Osteocyte (in vitro differentiated cells): ENCODE measurements at places on chromosomes 11 and 22.

- no peak for DNase-seq
These were observed 3.7 kb downstream of the SMIM35 start for GRCh38 chr11:118082880-118083552.

DNA sequence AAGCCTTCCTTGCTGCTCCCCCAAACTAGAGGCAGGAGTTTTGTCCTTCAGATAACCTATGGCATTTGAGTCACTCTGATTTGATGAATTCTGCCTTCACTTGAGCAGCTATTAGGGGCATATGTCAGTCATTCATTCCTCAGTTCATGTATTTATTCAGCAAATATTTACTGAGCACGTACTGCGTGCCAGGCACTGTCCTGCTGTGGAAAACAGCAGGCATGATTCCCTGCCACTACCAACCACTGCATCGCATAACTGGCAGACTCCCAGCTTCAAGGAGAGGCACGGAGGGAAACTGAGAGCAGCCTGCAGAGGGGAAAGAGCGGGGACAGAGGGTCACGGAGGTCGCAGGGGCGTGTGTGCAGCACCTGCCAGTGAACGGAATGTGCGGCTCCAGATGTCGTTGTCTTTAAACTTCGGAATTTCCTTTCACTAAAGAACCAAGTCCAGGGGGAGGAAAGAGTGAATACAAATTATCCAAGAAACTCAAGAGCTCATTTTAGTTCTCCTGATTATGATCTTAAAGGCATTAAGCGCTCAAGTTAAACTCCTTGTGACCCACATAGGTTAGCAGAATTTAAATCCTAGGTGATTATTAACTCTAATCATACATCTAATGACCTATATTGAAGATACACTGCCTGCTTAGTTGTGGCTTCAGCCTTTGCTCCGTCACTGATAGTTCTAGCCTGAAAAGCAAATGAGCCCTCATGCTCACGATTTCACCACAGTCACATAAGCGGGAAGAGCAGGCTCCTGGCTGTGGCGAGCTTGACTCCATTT lies 12.6 kb downstream of the PPARA start:
- no peak for DNase-seq

GRCh38 chr22:47393191-47393590 lies 630.7 kb downstream of the TBC1D22A start:
- no peak for DNase-seq

- no peak for DNase-seq
These were observed 962.3 kb upstream of the RAG2 start for GRCh38 chr11:37560346-37560745.

DNA sequence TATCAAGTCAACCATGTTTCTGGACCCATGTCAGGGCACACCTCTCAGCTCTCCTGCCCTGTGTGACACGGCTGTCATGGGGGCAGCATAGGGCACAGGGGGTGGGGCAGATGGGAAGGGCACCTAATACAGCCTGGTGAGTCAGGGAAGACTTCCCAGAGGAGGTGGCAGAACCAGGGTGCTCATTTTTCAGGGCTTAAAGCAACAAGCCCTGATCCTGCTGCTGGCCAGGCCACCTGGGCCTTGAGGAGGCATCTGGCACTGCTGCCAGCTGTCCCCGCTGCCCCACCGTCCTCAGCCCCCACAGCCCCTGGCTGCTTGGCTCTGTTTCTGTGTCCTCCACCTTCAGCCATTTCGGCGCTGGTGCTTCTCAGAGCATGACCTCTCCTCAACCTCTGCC lies 4.4 kb downstream of the MAP3K11 start:
- no peak for DNase-seq

- no peak for DNase-seq
These were observed 12.6 kb downstream of the JAML start for GRCh38 chr11:118212131-118212725.

- DNase-seq, result no peak
These were observed 33.4 kb downstream of the NAV2 start for GRCh38 chr11:19746086-19746485.

DNA sequence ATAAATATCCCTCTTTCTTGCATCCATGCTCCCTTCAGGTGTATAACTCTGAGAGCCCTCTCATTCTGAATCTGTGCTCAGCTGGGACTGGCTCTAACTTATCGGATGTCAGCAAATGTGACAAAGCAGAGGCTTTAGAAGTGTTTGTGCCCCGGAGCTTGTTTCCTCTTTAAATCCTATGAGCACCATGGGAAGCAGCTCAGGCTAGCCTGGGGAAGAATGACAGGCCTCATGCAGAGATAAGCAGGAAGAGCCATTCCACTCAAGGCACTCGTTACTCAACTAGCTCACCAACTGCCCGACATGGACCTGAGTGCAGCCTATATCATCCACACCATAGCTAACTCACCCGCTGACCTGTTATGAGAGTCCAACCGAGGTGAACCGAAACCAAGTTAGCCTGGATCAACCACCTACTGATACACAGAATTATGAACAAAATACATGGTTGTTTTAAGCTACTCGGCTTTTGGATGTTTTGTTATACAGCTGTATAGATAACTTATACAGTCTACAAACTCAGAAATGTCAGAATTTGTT lies 990.7 kb downstream of the NTM start:
- DNase-seq, result no peak

- DNase-seq, result peak; percentile 96
These were observed 1.2 kb downstream of the ARHGEF17 start for GRCh38 chr11:73308961-73309919.

DNA sequence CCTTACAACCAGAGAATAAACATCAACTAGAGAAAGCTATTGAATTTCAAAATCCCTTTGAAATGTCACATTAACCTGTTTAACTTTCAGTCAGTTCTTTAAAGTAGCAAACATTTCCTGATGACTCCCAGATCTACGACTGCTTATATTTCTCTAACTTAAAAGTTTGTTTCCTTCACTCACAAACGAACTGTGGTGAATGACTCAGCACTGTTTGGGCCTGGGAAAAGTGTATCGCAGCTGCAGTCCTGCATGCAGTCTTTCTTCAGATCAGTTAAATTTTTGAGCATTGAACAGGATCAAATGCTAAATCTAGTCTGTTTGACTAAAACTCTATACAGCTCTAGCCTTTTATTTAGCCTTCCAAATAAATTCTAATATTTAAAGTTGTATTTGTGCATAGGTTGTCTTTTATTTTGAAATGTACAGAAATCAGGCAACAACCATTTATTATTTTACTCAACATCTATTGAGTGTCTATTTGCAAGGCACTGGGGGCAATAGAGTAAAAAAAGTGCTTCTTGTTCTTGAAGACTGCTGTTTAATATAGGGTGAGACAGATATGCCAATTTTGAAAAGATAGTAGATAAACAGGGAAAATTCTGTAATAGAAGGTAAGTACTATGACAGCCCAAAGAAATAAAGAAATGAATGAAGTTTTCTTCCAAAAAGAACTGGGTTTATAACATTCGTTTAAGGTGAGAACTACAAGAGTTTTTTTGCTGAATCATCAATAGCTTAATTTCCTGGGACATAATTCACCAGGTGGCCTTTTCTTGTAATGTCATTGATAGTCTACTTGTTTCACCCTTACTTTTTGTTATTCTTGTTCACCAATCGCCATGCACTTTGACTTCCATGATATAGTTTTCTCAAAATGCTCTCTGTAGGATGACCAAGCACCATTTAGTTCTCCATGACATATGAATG lies 235.4 kb downstream of the METTL15 start:
- no peak for DNase-seq

DNA sequence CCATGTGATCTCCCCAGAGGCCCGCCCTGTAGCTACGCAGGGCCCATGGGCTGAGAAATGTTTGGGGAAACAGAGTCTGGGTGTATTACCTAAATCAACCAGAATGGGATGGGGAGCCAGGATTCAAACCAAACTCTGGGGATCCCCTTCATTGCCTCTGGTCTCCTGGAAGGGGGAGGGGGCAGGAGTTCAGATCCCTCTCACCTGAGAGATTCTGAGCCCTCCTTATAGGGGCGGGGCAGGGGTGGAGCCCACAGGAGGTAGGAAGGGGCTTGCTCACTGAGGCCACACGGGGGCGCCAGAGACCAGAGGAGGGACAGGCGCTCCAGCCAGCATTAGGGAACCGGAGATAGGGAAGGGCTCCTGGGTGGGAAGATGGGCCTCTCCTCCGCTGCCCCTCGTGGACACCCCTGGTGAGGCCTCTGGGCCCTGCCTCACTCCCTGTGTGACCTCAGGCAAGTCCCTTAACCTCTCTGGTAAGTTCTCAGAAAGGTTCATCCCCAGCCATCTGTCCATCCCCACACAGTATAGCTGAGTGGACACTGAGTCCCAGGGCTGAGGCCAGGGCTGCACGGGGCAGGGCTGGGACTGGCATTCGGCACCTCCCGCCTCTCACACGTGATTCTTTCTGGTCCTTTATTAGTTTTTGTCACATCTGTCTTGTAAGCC lies 2.7 kb upstream of the CDC42BPG start:
- DNase-seq, result peak; percentile 96

DNA sequence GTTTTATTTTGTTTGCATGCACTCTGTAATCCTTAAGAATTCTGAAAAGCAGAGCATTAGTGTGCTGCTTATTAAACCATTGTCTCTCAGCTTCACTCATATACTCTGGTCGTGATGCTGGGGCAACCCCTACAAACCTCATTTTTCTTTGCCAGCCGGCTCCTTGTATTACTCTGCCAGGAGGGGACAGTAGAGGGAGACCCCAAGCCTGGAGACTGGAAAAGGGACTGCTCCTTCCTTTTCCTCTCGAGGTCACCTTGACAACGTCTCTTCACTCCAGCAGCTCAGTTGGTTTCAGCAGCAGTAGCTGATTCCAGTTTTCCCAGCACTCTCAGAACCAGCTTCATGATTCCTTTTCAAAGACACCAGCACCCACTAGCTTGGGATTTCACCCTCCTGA lies 2.8 kb upstream of the JHY start:
- no peak for DNase-seq

GRCh38 chr11:108170184-108170583 lies 48.8 kb downstream of the ACAT1 start:
- DNase-seq, result no peak

DNA sequence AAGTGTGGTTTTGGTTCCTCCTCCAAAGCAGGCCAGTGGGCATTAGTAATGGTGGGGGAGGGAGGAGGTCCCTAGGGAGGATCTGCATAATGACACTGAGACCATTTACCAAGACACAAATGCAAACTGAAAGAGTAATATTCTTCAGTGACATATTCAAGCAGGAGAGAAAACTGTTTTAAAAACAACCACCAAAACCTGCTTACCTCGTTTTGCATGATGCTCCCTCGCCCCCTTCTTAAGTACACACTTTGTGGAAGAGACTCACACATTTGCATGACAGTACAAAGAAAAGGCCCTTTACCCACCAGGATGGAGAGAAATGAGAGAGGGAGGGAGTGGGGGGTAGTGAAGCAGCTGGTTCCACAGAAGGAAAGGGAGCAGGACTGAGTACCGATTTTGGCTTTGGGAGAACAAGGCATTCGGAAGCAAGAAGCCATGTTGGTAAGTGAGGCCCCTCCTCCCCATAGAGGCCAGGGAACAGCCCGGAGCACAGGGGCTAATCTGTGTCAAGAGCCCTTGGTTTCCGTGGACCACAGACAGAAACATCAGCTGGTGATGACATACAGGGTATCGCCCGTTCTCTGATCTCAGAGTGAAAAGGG lies 13.0 kb upstream of the OPCML start:
- DNase-seq, result no peak

GRCh38 chr11:122758974-122759373 lies 79.3 kb upstream of the CRTAM start:
- no peak for DNase-seq

DNA sequence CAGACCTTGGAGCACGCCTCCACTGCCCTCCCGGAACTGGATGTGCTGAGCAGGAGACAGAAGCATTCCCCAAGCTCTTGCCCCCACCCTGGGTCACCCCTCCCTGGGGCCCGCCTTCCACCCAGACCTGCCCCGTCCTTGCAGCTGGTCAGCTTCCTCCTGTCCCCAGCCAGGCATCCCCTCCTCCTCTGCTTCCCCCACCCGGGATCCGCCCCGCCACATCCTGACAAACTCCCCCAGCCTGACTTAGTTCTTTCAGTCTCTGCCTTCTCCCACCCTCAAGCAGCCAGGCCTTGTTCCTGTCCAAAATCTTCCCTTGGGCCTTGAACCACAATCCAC lies 1.1 kb upstream of the PLXNB2 start:
- no peak for DNase-seq

DNA sequence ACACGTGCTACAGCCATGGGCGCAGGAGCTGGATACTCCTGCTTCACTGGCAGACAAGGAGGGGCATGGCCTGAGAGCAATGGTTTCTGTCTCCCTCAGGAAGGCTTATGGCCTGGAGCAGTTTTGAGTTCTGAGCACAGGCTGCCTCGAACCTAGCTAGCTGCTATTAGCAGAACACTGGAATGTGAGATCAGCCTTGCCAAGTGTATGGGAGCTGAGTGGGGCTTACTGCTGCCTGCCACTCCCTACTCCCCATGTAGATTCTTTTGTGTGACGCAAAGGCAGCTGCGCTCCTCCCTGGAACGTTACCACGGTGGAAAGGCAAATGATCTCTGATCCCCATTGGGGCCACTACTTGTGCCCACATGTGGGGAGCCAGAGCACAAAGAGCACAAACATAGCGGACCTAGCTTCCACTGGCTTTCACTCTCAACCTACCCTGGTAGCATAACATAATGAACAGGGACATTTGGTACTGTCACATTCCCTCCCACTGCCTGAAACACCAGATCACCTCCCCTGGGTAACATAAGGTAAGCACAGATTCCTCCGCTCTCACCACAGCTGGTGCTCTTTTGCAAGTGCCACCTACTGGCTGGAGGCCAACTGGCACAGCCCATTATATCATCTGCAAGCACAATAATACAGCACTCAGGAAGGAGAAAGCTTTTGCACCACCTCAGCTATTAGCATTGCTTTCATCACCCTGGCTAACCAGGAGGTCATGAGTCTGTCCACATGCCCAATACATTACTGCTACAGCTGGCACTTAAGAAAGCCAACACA lies 84.6 kb upstream of the GUCY1A2 start:
- DNase-seq, result no peak

DNA sequence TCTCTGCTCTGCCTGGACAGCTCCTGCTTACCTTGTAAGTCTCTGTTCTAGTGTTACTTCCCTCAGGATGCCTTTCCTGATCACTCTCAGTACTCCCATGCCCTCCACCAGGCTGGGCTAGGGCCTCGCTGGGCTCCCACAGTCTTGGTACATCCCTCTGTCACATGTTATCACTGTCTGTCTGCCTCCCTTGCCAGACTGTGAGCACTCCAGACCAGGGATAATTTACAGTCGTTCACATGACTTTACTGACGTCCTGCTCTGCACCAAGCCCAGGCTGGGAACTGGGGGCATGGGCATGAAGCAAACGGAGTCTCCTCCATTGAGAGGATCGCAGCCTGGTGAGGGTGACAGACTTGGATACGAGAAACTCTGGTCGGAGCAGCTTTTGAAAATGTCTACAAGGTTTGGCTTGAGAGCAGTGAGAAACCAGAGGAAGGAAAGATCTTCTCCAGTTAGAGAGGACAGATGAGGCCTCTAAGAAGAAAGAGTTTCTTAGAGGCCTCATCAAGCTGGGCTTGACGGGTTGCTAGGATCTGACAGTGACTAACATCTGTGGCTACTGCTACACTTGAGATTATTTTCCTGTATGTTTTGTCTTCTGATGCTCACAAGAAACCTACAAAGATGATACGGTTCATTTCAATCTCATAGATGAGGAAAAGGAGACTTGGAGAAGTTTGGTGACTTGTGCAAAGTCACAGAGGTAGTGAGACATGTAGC lies 12.5 kb downstream of the USP35 start:
- DNase-seq, result no peak
